ENCODE measurements at places on chromosomes 2 and 18. TPM values are rescaled to one million over a fixed set of nuclear protein-coding genes. Genes with fewer than 3 reads are reported as not detected.

DNA sequence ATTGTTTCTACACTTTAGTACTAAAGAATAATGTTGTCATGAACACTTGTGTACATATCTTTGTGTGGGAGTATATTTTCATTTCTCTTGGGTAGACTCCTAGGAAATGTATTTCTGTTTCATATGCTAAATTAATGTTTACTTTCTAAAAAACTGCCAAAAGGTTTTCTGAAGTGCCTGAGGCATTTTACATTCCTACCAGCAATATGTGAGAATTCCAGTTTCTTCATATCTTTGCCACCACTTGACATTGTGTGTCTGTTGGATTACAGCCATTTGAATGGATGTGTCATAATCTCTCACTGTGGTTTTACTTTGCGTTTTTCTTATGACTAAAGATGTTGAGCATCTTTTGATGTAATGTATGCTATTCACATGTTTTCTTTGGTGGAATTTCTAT, 428.2 kb upstream of the KCNH7 start:
- DNase-seq: no peak

The SMYD1 gene
- total RNA-seq: not detected

DNA sequence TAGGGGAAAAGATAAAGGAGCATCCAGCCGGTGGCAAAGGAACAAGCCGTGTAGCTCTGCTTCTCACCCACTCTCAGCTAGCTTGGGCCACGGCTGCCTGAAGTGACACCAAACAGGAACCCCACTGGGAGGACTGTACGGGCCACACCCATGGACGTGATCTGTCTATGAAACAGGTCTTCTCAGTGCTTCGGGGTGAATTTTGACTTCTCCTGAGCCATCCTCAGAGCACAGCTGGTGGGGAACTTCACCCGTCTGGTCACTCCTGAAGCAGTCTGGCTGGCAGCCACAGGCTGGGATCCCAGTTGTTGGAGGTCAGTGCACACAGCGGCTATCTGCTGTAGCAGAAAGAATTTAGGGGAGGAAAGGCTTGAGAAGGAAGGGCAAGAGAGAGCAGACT, 223.8 kb downstream of the FAM210A start:
- no peak for DNase-seq

- no peak for DNase-seq
Observed at GRCh38 chr2:111160758-111161157, 40.0 kb downstream of the BCL2L11 start.

- no peak for DNase-seq
Observed at GRCh38 chr2:110115291-110116032, at the start of gene MALL. MALL (minus strand) TSS chr2:110115822; CDS start chr2:110115792, 30 bp downstream.

The SNORC gene
- total RNA-seq: 3.4 TPM

The PDE1A gene
- 0.25 TPM for total RNA-seq

- peak; percentile 34 for DNase-seq
Observed at GRCh38 chr18:59220164-59220783, 316 bp downstream of the GRP start.

- DNase-seq: no peak
Observed at GRCh38 chr18:48028696-48029095, 98.2 kb upstream of the SMAD2 start.

The POU3F3 gene
- total RNA-seq: 0.05 TPM

DNA sequence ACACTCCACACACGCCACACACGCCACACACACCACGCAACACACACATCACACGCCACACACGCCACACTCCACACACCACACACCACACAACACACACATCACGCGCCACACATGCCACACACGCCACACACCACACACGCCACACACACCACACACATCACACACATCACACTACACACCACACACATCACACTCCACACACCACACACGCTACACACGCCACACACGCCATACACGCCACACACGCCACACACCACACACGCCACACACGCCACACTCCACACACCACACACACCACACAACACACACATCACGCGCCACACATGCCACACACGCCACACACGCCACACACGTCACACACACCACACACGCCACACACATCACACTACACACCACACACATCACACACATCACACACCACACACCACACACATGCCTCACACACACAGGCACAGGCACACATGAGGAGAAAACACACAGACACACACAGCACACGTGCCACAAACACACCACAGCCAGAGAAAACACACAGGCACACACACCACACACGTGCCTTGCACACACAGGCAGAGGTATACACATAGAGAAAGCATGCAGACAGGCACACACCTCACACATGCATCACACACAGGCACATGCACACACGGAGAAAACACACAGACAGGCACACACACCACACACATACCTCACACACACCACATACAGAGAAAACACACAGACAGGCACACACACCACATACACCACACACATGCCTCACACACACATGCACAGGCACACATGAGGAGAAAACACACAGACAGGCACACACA, 241.5 kb upstream of the MYT1L start:
- no peak for DNase-seq

The CSRNP3 gene
- total RNA-seq: 7.3 TPM

The MPP4 gene
- not detected for total RNA-seq

GRCh38 chr2:120231974-120232635, 8.9 kb upstream of the TMEM185B start:
- DNase-seq: no peak

DNA sequence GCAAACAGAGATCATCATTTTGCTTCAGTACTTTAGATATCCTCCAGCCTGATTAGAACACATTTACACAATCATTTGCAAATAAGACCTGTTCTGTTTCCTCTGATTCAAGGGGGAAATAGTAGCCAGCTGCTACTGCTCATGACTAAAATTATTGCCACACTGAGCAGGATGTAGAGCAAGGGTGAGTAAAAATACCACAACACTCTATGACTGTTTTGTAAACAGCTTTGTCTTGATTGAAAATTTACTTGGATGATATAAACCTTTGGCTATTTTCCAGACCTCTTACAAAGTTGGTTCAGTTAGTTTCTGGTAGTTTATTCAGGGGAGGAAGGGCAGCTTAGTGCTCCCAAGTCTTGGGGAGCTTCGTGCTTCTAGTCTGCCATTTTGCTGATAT, 286.4 kb upstream of the CNTNAP5 start:
- DNase-seq: no peak

The GPBAR1 gene
- 0.25 TPM for total RNA-seq

DNA sequence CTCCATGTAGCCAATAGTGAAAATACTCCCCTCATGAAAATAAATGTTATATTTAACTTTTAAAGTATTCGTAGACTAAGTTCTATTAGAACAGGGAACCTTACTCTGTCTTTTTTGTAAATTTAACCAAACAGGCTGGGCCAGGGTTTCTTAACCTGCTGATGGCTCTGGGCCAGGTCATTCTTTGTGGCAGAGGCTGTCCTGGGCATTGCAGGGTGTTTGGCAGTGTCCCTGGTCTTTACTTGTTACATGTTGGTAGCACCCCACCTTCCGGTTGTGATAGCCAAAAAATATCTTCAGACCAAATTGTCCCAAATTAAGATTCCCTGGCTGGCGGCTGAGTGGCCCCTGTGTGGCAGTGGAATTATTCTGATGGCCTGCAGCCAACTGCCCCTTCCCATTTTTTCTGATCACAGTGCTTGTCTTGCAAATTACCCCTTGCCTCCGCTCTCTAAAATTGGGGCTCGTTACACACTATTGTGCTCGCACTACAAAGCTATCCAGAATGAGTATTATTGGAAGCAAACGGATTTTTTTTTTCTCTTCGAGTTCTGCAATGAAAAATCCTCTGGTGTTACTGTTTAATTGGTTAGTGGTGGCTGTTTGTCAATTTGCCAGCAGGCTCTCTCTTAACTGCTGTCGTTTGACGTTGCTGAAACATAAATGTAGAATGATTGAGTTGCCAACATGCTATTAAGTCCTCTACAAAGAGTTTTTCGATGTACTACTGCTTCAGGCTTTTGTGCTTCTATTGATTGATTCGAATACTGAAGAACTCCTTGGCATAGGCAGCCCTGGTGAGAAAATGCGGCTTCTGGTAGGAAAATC, 216.9 kb downstream of the SH3RF3 start:
- no peak for DNase-seq

The SPP2 gene
- not detected for total RNA-seq

GRCh38 chr2:23756593-23757292, 170.2 kb downstream of the ATAD2B start:
- DNase-seq: no peak

DNA sequence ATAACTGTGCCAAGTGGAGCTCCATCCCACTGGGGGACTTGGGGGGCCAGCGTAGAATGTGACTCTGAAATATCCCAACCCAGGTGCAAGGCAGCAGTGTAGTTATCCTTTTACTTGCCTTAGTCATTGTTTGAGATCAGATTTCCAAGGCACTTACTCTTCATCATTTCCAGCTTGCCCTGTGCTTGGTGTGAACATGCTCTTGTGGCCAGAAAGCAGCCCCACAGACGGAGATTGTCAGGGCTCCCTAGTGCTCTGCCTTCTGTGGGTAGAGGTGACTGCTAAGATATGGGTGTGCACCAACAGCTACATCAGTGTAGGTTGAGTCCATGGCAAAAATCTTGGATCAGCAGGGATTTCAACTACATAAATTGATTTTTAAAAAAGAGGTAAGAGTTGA, 2010.0 kb upstream of the PIK3C3 start:
- no peak for DNase-seq

The DPYSL5 gene
- 9.2 TPM for total RNA-seq

The OSR1 gene
- 0.55 TPM for total RNA-seq

The SP9 gene
- total RNA-seq: 0.07 TPM

The RNF125 gene
- 14.4 TPM for total RNA-seq

The METAP1D gene
- 5.1 TPM for total RNA-seq

- no peak for DNase-seq
Observed at GRCh38 chr2:212124598-212124997, 414.0 kb downstream of the ERBB4 start.

DNA sequence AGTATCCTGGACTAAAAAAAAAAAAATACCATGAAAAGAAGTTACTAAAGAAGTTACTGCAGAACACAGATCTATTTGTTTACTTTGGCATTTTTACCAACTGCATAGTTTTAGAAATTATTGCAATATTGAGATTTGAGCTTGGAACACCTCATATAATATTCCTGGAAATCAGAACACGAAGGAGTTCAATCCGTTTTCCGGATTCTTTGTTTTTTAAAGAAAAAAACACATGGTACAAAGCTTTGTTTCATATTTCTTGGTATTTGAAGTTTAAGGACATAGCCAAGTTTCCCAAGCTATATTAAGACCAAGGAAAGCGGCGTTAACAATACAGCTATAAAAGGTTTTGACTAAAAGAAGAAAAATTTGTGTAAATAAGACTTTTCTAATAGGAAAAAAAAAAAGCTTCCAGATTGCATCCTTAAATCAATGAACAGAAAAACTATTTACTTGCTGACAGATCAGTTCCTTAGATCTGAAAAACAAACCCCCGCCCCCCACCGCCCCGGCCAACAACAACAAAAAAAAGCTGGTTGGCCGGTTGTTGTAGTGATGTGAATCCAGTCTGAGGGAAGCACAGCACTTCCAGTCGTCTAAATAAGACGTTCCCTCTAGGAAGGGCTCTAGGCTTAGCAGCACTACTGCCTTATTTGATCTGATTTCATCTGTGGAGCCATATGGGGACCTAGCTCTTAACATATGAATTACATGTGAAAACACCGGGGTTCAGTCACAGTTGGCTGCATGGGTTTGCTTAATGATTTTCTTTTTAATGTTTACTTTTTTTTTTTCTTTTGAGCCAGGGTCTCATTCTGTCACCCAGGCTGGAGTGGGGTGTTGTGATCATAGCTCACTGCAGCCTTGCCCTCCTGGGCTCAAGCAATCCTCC, 2.5 kb upstream of the RHOB start:
- no peak for DNase-seq

The ANKRD29 gene
- 4.9 TPM for total RNA-seq

The ANO7 gene
- total RNA-seq: 8.6 TPM

DNA sequence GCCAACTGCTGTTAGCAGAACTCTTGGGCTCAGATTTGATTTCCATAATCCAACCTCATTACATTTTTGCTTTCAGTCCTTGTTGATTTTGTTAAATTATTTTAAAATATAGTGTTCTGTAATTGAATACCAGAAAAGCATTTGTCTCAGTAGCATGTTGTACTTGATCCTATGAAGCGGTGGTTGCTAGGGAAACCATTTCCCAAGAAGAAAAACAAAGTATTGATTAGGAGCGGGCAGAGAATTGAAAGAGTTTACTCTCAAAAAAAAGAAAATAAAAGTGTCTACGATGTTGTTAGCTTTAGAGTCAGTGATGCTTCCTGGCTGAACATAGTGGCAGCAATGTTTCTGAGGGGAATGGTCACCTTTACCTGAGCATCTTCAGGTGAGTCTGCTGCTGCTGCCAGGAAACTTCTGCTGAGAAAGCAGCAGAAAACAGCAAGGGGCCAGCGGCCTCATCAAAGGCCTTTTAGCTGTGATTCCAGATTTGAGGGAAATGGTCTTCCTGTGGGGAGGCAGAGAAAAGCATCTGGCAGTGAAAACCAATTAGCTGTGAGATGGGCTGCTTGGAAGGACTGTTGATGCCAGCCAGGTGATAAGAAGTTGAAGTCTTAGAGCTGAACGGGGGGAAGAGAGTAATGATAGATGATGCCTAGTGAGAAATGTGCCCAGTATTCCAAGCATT, 37.1 kb downstream of the CRIM1 start:
- peak; percentile 44 for DNase-seq

DNA sequence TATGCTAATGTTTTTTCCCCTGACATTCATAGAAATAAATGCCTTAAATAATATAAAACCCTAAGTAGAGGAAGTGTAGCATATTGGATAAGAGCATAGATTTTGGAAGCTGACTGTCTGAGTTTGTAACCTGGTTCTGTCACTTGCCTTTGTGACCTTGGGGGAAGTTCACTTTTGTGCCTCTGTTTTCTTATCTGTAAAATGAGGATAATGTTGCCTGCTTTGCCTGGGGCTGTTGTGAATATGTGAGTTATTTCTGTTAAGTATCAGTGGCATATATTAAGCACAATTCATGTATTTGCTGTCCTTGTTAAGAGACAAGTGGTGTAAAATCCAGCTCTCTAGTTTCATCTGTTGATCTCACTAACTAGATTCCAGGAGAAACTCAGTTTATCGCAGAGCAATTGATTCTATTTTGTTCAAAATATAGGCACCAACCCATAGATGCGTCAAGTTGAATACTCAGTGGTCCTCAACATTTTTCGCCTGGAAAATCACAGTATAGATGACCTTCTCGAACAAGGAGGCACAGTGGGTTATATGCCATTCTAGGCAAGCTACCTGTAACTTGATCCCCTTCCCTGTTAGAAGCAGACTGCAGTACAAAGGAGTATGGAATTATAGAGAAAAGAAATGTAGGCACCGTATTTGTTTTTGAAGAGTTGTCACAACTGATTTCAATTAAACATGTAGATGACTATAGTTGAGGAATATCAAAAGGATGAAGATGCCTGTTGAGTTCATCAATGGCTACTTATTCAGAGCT, 67.0 kb downstream of the SOCS6 start:
- DNase-seq: no peak

DNA sequence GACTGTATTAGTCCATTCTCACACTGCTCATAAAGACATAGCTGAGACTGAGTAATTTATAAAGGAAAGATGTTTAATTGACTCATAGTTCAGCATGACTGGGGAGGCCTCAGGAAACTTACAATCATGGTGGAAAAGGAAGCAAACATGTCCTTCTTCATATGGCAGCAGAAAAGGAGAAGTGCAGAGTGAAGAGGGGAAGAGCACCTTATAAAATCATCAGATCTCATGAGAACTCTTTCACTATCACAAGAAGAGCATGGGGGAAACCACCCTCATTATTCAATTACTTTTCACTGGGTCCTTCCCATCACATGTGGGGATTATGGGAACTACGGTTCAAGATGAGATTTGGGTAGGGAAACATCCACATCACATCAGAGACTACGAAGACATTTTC, 43.0 kb upstream of the CAVIN2 start:
- DNase-seq: no peak
